ENCODE measurements at places on chromosomes 13 and 19.
A peak's percentile ranks its signal among the peaks of the same experiment; 100 is the strongest.

GRCh38 chr19:33304760-33305647 is 2.7 kb upstream of the CEBPA start:
- DNase-seq: no peak

- no peak for DNase-seq
These were observed 9.0 kb upstream of the USP29 start for GRCh38 chr19:57110592-57111328.

DNA sequence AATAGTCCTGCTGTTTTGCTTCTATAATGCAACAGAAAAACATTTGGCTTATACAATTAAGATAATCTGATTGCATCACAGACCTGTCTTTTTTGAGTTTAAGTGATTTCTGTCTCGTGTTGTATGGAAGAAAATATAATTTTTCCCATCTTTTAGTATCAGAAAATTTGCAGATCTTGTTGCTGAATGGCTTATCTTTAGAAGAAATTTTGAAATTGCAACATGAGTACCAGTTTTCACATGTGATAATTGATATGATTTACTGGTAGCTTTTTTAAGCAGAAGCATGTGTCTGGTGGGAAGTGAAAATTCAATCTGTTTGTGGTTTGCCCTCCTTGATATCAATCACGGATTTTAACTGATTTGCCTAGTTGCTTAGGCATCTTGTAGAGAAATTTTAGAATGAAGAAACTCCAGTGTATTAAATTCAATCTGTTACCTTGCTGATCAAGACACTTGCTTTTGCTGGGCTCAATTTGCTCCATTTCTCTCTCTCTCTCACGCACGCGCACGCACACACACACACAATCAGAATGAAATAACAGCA is 89.8 kb upstream of the MYCBP2 start:
- DNase-seq: no peak

GRCh38 chr19:7013678-7014077 is 7.6 kb downstream of the MBD3L2B start:
- peak; percentile 3 for DNase-seq

DNA sequence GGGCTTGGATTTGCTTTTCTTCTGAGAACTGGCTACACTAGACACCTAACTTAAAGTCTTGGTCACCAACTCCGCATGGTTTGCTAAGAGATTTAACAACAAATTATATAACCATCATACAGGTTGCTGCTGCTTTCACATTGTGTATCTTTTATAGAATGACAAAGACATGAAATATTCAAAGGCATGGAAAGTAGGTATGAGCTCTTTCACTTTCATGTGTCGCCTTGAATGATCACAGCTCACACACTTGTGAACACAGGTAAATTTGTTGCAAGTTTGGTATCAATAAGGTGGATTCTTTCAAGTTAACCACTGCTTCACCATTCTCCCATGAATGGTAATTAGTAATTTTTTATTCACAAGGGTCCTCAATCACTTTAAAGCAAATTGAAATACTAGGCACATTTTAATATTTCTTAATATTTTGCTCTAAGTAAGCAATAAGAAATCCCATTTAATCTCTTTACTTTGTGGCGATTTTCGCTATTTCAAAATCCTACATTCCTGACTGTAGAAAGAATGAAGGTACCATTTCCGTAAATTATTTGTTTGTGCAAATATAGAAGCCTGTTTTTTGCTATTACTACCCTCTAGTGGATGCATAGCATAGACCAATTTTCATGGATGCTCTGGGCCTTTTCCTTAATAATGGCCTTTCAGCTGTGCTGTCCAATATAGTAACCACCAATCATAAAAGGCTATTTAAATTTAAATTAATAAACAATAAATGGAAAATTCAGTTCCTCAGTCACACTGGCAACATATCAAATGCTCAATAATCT is 45.5 kb upstream of the FREM2 start:
- no peak for DNase-seq

- peak; percentile 13 for DNase-seq
These were observed 256.1 kb downstream of the SLITRK6 start for GRCh38 chr13:85543144-85543543.

GRCh38 chr13:99725644-99726043 is 224.4 kb downstream of the TM9SF2 start:
- DNase-seq: no peak

DNA sequence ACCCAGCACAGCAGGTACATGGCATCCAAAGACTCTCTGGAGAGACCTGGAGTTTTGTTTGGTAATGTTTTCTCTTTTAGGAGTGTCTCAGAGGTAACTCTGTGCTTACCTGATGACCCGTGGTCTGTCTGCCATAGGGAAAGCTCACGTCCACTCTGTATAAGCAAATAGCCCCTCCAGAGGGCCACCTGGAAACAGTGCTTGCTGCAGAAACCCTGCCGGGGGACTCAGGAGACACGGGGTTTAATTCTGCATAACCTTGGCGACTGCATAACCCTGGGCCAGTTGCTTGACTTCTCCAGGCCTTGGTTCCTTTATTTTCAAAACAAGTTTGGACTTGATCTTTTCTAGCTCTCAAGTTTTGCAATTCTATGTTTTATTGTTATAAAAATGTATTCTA is 187.2 kb upstream of the SOX1 start:
- DNase-seq: no peak

DNA sequence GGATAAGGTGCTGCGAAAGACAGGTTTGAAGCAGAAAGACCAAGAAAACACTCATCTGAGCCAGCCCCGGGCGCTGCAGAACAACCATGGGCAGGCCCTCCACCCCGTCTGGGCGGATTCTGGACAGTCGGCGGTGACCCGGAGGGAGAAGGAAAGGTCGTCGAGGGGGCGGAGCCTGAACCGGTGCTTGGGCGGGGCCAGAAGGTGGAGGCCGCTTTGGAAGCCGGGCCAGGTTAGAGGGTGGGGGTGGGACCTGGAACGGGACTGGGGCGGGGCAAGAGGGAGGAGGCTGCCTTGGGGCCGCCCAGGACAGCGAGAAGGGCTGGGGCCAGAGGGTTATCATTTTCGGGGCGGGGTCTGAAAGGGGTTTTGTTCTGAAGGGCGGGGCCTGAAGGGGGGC is 5.0 kb upstream of the ZNF765 start:
- DNase-seq: no peak

- peak; percentile 80 for DNase-seq
These were observed 86.0 kb downstream of the ING1 start for GRCh38 chr13:110799246-110800236.

DNA sequence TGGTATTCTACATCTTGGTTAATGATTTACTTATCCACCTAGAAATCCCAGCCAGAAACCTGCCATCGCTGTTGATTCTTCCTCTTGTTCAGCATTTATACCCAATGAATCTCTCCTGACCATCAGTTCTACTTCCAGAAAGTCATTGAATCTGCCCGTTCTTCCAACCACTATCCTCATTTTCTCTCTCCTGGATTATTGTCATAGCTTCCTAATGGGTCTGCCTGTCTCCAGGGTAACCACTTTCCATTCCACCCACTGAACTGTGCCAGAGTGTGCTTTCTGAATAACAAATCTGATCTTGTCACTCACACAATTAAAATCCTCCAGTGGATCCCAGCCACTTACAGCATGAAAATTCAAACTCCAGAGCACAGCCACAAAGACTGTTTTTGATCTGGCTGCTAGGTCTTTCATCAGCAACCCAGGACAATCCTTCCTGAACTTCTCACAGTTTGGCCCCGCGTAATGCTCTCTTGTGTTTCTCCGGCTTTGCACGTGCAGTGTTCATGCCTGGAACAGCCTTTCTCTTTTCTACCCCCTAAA is 330.6 kb downstream of the SPRY2 start:
- DNase-seq: no peak

DNA sequence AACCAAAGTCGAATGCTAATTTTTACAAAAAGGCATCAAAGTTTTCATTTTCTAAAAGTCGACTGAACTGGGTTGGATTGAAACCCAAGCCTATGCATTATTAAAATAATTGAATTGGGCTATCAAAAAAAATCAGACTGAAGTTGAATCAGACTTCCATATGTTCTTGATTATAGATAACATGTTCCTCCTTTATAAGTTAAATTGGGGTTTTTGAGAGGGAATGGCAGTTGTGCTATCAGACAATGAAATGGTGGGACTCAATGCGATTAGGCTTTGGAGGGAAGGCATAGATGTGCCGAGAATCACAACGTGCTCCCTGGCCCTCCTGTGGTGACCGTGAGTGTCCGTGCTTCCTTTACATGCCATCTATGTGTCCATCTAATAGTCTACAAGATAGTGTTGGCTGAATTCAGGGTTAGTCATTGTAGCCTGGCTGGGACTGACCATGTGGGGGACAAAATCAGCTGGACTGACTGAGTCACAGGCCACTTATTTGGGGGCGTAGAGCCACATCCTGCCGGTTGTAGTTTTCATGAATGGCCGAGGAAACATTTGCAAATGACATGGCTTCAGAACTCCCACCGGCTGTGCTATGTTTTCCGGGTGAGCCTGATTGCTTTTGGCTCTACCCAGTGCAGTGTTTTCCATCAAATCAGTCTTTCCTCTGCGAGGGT is 37.1 kb upstream of the OLFM4 start:
- DNase-seq: no peak

DNA sequence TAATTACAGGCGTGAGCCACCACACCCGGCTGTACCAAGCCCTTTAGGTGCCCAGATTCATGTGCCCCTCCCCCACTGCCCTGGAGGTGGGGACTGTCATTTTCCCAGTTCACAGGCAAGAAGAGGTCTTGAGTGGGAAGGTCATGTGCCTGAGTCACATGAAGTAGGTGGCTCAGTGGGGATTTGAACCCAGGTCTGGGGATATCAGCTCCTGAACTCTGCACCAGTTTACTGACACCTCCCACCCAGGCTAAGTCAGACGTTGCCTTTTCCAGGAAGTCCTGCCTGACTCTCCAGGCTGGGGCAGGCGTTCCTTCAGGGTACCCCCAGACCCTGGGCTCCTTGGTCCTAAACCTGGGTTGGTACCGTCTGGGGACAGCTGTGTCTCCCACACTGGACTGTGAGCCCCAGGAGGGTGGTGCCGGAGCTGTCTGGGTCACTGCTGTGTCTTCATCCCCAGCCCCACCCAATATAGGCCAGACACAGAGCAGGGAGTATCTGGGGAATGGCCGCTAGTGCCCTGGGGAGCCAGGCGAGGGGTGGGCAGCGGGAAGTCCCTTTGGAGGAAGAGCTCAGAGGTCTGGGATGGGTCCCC is 8.6 kb downstream of the VASP start:
- DNase-seq: no peak

GRCh38 chr19:6811378-6811777 is 38.9 kb downstream of the VAV1 start:
- DNase-seq: no peak

Measured in EH (cell line).